ENCODE measurements at places on chromosomes 2 and 18. TPM values are rescaled to one million over a fixed set of nuclear protein-coding genes. Genes with fewer than 3 reads are reported as not detected.

Gene FAM161A
- 30.3 TPM for total RNA-seq

Gene USP14
- 29.5 TPM for total RNA-seq

DNA sequence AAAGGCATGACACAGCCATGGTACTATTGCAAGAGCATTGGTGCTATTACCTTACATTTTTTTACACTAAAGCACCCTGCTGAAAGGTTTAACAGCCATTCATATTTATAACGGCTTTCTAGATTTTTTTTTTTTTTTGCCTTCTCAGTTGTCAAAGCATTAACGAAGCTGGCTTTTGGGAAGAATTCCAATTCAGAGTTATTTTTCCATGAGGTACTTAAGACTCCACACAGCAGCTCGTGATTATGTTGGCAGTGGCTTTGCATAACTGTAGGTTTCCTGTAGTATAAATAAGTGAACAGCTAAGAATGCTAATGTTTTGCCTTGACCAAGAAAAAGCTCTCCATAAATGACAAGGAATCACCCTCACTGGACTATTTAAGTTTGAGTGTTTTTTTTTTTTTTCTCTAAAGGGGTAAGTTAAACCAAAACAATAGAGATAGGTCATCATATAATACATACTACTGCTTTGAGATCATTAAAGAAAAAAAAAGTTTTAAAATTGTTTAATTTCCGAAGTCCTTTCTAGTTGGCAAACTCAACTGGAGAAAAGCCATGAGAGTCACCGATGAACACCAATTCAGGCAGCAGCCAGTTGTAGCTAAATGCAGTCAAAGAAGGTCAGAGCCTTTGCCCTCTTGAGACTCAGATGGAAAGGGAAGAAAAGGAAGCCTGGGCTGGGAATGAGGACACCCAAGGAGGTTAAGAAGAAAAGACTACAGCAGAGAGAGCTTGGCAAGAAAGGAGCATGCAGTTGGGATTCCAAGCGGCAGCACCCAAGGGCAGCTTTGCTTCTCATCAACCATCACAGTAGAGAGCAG lies 187.4 kb upstream of the NCKAP5 start:
- DNase-seq = no peak

DNA sequence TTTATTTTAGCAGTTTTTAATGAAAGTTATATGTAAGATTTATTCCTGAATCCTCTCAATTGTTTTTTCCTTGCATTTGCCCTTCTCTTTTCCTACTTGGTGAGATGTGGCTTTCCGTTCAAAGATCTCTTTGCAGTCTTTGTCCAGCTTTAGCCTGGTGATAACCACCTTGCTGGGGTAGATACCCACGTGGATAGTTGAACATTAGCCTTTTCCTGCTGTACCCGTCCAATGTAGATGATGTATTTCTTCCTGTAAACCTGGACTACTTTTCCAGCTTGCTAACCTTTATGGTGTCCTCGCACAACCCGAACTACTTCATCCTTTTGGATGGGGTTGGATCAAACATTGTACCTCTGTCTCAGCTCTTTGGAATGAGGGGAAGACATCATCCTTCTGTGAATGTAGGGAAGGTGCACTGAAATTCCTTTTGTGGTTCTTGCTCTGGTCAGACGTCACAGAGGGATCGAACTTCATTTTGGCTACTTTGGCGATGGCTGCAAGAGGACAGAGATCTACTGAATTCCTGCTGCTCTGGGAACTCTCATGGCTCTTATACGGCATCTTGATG lies 293.2 kb upstream of the EPAS1 start:
- no peak for DNase-seq

GRCh38 chr2:60368456-60368855 lies 185.0 kb downstream of the BCL11A start:
- no peak for DNase-seq

GRCh38 chr18:41769265-41769664 lies 185.8 kb upstream of the PIK3C3 start:
- no peak for DNase-seq

DNA sequence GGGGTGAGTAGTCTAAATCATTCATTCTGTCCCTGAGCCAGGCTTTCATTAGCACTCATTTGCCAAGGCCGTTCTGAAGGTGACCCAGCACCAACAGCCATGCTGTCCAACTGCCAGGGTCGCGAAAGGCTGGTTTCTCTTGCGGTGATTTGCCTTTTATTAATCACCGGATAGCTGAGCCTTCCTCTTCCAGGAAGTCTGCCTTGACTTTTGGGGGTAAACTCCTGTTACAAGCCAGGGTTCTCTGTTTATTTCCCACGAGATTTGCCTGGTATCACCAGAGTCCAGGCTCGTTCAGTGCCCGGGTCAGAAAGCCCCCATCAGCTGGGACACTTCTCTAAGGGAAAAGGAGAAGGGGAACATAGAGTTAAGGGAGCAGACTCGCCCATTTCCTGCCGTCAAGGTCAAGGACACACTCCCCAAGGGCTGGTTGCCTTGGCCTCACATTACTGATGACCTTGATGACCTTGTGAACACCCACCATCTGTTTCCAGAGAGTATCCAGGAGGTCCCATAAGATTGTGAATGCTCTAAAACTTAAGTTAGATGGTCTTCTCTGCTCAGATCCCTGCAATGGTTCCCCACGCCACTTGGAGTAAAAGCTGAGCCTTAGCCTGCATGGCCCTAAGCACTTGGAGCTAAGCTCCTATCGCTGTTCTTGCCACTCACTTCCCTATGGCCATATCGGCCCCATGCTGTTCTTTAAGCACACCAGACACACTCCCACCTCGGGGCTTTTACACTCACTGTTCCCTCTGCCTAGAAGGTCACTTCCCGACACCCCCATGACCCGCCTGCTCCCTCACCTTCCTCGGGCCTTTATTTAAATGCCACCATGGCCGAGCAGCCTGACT lies 118.0 kb upstream of the STPG4 start:
- DNase-seq = no peak

GRCh38 chr2:152493417-152493816 lies 158.4 kb downstream of the FMNL2 start:
- no peak for DNase-seq

- no peak for DNase-seq
Measured at GRCh38 chr2:46521215-46521683, 41.9 kb downstream of the TMEM247 start.

DNA sequence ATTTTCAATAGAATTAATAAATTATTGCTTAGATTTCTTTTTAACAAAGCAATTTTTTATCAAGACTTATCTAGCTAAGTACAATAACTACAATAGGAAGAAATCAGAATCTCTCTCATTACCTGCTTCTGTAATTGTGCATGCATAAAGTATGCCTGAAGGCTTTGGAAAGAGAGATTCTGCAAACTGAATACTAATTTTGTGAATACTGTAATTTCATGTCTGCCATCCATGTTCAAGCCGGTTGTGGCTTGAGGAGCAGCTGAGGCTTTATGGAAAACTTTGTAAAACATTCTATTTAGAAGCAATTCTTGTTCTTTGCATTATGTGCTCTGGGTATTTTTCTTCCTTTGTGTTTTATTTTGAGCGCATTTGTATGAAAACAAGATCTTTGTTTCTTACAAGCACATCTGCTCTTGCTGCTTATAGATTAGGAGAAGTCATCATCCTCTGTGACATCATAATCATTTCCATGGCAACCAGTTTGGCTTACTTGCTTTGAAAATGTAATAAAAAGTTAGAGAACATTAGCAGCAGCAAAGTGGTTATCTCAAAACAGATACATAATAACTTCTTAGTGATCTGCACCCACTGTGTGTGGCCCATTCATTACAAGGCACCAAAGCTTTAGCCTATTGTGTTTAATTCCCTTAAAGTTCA lies 16.0 kb upstream of the IKZF2 start:
- DNase-seq = no peak

GRCh38 chr18:12362473-12363174 lies 14.4 kb downstream of the AFG3L2 start:
- no peak for DNase-seq

GRCh38 chr2:233972941-233973575 lies 55.9 kb downstream of the TRPM8 start:
- DNase-seq = no peak

DNA sequence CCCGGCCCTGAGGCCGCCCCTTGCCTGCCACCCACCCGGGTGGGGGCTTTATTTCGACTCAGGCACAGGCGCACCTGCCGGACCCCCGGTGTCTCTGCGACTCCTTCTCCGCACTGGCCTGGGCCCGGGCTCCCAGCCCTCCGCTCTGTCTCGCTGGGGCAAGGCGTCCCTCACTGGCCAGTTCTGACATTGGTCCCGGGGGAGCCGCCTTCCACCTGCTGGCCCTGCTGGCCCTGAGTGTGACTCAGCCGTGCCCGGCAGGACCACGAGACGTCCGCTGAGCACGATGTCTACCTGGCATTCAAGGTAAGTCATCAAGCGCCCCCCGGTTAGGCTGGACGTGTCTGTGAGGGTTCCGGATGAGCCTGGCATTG lies 131.5 kb upstream of the CTDP1 start:
- no peak for DNase-seq

DNA sequence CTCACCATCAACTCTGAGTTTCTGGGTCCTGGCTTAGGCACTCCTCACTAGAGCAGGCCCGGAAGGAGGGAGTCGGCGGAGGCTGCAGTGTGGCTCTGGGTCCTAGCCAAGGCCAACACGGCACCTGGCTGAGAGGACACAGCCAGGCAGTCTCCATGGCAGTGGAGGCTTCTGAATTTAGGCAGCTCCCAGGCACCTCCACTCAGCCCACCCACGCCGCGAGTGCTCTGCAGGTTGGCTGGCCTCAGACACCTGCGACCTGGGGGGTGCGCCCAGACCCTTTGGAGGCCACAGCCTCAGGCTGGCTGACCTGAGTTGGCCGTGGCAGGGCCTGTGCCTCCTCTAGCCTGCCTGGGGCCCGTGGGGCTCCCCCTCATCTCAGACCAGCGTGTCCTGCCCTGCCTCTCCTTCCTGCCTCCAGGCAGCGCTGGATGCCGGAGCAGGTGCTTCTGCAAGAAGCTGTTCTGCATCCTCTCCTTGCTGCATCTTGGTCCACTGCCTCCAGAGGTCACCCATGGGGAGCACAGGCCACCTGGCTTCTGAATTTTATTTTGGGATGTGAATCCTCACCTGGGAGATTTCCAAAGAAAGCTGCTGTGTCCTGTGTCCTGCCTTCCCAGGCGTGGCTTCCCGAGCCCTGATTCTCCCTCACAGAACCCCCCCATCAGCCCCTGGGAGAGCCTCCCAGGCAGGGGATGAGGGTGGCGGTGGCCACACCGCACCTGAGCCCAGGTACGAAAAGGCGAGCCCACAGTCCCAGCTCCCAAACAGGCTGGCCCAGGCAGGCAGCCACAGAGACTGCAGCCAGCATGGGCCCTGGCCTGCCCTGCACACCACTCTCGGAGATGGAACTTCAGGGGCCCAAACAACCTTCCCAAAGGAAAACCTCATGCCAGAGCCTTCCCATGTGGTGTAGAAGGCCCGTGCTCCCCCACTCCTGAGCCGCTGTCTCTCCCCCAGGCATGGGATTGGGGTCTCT lies 23.4 kb downstream of the AQP12A start:
- no peak for DNase-seq

DNA sequence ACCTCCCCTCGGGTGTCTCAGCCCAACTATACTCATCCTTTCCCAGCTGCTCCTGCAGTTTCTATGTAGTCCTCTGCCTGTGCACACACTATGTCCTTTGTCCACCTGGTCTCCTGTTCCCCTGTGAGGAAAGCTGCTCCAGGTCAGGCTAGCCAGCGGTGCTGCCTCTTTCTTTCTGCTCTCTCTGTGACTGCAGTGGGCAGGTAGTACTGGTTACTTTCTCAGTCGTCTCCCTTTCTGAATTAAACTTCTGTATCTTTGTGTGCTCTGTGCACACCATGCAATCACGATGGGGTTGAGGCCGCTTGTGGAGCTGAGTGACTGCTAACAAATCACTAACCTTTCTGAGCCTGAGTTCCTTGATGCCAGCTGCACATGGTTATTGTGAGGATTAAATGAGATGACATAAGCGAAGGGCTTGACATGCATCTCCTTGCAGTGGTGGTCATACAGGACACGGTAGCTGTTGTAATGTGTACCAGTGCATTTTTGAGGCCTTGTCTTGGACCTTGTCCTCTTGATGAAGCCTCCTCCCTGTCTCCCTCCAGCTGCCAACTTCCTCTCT lies 3.5 kb downstream of the FARP2 start:
- DNase-seq = no peak

GRCh38 chr2:10034333-10035052 lies 8.9 kb upstream of the KLF11 start:
- no peak for DNase-seq

DNA sequence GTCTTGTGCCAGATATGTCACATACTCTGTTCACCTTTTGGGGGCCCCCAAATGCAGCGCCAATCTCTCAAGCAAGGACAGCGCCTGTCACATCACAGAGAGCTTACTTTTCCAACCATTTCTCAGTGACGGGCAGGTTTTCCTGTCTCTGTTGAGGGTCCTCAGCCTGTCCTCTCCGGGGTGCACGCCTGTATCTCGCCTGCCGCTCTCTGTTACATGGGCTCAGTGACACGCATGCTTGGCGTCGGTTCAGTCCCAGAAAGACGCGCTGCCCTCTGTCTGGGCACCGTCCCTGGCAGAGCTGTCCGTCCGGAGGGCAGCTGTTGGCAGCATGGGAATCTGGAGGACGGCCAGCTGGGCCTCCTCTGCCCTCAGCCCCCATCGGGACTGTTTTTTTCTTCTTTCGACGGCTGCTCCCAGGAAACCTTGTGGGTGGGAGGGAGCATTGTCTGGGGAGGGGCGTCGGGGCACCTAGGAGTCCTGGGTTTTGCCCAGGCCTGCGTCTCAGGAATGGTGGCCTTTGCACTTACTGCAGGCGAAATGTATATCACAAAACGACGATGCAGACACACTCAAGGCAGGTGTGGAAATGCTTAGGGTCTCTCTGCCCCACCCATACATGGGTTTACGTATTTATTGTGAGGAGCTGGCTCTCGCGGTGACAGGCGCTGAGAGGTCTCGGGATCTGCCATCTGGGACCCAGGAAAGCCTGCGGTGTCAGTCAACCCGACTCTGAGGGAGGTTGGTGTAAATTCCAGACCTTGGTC lies 30.9 kb downstream of the RTP5 start:
- no peak for DNase-seq

Measured in occipital lobe (tissue), 3 donors.